ENCODE measurements at places on chromosomes 1 and 21.

GRCh38 chr1:54045496-54045895, 7.5 kb downstream of the TMEM59 start:
- DNase-seq, result no peak

GRCh38 chr1:160830321-160831153, 32.1 kb downstream of the CD244 start:
- peak; percentile 61 for DNase-seq

DNA sequence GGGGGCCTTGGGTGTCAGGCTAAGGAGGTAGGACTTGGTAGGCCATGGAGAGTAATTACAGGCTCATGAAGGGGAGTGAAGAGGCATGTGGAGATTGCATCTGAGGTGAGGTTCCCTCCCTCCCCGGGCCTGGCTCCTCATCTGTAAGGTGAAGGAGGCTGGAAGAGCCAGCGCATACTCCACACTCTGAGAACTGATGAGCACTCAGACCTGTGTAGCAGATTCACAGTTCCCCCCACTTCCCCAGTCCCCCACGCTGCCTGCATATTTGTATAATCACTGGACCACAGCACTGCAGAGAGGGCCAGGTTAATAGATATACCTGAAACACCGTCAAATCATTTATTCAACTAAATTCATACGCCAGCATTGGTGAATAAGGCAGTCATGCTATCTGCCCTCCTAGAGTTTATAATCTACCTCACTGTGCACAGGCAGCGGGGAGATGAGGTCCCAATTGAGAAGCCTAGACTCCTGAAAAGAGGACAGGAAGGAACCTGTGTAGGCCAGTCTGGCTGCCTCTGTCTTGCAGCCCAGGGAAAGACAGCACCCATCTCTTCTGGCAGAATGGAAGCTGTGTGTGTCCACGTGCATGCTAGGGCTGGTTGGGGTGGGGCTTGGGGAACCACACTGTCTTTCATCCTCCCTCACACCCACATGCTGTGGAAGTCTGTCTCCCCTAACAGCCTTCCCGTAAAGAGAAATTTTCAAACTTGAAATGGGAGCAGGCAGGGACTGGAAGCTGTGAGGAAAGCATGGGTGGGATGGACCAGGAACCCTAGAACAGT, 110.6 kb upstream of the ATP1A1 start:
- no peak for DNase-seq

- DNase-seq, result no peak
These were observed 44.5 kb upstream of the DARS2 start for GRCh38 chr1:173779936-173780335.

DNA sequence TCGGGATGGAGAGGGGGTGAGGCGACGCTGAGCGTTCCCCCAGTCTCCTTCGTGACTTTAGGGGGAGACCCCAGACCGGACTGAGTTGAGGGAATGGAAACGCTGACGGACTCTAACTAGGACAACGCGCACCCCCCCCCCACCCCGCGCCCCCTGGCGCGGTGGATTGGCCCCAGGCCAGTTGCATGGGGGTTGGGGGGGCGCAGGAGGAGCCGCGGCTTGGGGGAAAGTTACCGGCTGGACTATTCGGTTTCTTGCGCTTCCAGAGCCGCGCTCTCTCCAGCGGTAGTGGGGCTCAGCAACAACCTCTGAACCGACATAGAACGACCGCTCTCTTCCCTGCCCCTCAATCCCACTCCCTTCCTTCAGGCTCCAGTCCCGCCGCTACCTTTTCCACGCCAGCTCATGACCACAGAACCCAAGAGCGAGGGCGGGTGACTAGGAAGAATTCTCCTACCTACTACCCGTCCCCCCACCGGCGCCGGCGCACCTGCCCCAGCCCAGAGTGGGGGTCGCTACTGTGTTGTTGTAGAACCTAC, 694 bp downstream of the ZBTB7B start:
- DNase-seq, result no peak
